ENCODE measurements at places on chromosomes 3 and 15.
A peak's percentile ranks its signal among the peaks of the same experiment; 100 is the strongest.

DNA sequence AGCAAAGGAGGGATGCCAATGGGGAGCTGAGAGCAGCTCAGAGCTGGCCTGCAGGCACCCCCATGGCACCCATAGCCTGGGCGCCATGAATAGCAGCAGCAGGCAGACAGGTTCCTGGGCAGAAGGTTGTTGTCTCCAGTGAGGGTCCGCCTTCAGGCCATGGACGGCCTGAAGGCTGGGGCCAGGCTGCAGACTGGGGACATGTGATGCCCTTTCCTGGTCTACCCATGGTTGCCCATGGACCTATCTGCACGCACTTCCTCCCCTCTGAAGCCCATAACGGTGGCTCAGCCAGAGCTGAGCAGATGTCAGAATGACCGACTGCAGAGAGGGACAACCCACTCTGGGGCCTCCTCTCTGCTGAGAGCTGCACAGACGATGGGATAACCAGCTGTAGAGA is 256.8 kb downstream of the PLOD2 start:
- no peak for DNase-seq

DNA sequence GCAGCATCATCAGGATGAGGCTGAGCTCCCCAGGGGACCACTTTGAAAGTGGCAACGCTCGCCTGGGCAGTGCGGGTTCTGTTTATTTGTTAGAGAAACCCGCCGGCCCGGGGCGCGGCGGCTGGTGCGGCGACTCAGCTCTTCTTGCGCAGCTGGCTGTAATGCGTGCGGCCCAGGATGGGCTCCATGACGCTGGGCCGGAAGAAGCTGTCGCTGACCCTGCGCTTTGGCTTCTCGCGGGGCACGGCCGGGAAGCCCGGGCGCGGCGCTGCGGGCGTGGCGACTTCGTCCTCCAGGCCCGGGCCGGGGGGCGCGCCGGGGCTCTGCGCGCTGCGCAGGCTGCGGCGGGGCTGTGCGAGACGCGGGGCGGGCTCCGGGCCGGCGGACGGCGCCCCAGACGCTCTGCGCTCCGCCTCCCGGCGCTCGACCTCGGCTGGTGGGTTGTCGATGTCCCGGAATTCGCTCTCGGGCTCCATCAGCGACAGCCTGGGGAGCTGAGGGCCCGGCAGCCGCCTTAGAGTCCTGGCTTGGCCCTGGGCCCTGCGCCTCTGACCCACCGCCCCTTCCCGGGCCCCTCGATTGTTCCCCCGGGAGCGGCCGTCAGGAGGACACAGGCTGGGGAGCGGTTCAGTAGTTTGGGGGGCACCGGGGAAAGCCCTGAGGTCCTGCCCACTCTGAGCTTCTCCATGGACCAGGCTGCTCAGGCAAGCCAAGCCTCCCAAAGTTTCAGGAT is 10.3 kb upstream of the KIF7 start:
- peak; percentile 52 for DNase-seq

GRCh38 chr3:132232231-132232792 is 84.9 kb upstream of the ACP3 start:
- DNase-seq: no peak

GRCh38 chr15:69790632-69791031 is 307.1 kb downstream of the TLE3 start:
- no peak for DNase-seq

- peak; percentile 46 for DNase-seq
Observed at GRCh38 chr3:38627956-38628355, 21.5 kb downstream of the SCN5A start.

DNA sequence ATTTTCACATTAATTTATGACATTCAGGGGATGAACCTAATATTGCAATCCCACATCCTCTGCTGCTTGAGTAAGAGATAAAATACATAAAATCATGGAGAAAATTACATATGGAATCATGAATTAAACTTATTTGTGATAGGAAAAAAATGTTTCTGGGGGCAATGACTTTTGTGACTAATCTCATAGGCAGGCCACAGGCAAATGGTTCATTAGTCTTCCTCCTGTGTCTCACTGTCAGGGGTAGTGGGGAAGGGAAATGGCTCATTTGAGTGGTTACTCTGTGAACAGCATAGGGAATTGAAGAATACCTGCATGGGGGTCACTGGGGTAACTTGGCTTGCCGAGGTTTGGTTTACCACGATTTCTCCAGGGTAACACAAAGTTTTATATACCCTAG is 72.0 kb downstream of the TFG start:
- DNase-seq: no peak

DNA sequence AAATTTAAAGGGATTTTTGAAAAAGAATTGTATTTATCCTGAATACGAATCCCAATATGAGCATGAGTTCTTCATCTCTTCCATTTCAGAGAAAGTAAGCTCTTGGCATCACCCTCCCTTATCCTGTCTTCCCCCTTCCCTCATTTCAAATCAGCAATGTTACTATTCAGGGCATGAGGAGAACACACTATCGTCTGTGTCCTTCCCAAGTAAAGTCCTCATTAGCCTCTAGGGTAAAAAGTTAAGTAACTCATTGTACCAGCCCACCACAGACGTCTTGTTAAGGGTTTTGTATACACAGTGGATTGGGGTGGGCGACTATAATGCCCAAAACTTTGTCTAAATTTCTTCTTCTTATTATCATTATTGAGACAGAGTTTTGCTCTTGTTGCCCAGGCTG is 14.8 kb downstream of the ARL6IP5 start:
- DNase-seq: no peak

GRCh38 chr3:105511031-105511430 is 144.3 kb downstream of the ALCAM start:
- no peak for DNase-seq

DNA sequence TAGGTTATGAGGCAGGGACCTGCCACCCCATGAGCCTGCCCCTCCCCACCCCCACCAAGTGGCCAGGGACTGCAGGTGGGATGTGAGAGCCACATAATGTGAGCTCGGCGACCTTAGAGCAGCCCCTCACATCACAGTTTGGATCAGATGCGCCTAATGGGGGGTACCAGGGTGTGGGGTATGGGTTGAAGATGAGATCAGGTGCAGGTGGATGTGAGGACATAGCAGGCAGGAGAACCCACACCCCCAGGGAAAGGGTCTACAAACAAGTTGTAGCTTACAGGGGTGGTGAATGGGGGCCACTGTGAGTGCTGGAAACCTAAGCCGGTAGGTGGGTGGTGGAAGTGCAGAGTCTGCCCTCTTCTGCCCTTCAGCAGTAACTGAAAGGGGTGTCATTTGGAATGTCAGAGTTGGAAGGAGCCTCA is 94.0 kb downstream of the CORO2B start:
- no peak for DNase-seq

GRCh38 chr15:28994831-28995596 is 109.2 kb downstream of the APBA2 start:
- no peak for DNase-seq

GRCh38 chr3:190073264-190074008 is 47.3 kb downstream of the P3H2 start:
- DNase-seq: peak; percentile 27

GRCh38 chr3:14248849-14249523 is 70.4 kb downstream of the LSM3 start:
- DNase-seq: no peak

GRCh38 chr3:59480486-59480995 is 430.7 kb upstream of the CFAP20DC start:
- peak; percentile 84 for DNase-seq
